Activated CD4-positive, alpha-beta T cell treated with anti-CD3 and anti-CD28 coated beads, Interleukin-2, amount 50 U/mL, for 48 hours (primary cell): ENCODE measurements at places on chromosomes 2 and 18.
A peak's percentile ranks its signal among the peaks of the same experiment; 100 is the strongest.

- peak; percentile 62 for DNase-seq
These were observed 159.8 kb downstream of the RHBDD1 start for GRCh38 chr2:226995625-226996041.

GRCh38 chr2:127449414-127449813 is 31.2 kb downstream of the PROC start:
- DNase-seq, result no peak

DNA sequence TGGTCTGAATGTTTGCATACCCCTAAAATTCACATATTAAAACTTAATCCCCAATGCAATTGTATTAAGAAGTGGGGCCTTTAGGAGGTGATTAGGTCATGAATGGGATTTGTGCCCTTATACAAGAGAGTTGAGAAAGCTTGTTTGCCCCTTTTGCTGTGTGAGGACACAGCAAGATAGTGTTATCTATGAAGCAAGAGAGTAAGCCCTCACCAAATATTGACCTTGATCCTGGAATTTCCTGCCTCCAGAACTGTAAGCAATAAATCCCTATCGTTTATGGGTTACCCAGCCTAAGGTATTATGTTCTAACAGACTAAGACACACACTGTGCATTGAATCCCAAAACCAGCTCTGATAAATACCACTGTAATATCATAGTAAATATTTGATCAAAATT is 32.2 kb downstream of the NR4A2 start:
- no peak for DNase-seq

- DNase-seq, result no peak
These were observed 3.7 kb upstream of the ADI1 start for GRCh38 chr2:3522961-3523421.

DNA sequence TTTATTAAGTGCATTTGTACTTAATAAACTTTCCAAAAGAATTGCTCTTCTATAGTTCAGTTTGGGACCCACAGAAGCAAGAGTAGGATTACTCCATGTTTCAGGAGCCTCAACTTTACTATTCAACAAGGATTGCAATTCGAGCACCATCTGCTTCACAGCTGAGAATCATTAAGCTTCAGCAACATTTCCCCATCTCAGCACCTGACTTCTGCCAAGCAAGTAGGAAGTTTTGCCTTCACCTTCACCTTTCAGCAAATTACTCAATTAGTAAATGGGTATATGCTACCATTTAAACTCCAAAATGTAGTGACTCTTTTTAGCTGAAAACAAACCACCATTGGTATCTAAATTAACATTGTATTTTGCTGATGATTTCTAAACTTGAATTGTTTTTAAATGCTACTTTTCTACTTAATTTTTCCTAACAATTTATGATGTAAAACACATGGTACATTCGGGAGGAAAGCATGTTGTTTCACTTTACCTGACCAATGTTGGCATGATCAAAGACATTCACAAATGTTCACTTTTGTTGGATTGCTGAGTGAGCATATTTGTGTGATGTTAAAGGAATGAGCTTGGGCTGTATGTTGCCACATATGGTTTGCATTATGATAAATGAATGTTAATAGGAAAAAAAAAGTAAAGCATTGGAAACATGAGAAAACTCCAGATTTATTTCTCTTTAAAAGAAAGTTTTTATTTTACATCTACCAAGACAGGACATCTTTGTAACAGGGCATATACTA is 159.2 kb downstream of the GULP1 start:
- no peak for DNase-seq

DNA sequence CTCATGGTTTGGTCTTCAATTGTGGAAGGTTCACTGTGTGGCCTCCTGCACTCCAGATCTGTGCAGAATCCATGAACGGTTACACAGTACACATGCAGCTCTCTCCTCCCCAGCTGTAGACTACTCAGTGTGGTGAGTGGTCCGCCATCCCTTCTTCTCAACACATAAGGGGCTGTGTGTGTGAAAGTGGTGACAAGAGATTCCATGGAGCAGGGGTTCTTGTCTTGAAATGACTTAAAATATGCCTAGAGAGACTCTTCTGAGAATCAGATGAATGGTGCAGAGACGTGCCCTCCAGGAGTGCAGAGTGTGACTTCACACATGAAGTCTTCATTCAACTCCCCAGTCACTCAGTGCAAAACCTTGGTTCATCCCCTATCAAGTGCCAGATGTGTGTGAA is 151.0 kb upstream of the COPS8 start:
- DNase-seq, result no peak

DNA sequence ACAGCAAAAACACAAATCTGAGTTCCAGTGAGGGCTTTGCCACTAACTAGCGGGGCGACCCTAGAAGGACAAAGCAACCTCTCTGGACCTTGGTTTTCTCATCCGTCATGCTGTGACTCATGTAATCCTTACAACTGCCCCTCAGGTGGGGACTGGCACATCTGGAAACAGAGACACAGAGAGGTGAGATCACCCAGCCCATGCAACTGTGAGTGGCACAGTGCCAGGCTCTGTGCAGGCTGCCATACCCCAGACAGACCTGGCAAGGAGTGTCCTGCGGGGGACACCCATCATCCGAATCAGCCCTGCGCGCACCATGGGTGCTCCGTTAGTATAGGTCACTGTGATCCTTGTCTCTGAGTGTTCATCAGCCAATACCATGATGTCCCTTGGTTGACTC is 198.3 kb downstream of the SMAD7 start:
- DNase-seq, result no peak

DNA sequence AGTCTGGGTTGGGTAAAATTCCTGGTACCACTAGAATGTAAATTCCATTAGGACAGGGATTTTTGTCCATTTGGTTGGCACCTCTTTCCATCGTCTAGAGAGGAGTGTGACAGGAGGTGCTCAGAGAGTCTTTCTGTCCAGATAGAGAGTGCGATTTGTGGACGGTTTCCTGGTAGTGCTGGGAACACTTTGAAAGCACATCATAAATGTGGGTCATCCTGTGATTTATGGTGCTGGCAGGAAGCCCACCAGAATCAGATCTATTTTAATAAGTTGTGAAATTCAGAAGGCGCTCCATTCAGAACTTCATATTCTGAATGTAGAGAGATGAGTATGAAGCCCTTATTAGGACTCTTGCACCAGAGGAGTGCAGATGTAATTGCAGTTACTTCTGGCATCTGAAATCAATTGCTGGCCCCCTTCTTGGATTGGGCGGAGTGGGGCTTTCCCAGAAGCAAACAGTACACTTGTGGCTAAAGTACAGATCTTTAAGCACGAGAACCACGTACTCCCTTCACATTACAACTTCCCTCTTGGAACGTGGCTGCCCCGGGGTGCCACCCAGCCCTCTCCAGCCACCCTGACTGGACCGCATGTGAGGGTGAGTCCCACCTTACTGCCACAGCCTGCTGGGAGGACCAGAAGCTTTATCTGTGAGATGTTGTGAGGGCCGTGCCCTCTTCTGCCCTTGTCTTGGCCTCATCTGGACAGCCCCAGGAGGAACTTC is 243.2 kb downstream of the MYO3B start:
- no peak for DNase-seq

- DNase-seq, result no peak
These were observed 84.6 kb upstream of the CAB39 start for GRCh38 chr2:230627806-230628724.

DNA sequence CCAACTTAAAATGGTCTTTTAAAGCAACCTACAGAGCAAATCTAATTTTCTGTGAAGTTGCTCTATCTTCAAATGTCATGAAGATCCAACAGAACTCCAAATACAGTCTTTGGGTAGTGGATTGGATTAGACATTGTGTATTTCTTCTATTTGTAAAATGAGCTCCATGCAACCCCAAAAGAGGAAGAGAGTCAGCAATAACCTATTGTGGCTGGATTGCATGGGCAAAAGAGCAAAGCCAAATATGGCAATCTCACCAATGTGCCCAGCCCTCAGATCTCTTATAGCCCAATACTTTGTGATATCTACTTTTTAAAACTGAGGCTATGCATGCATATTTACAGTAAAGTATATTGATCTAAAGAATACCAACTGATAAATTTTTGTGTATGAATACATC is 146.3 kb downstream of the TXNL1 start:
- no peak for DNase-seq

GRCh38 chr18:74880706-74881278 is 283.1 kb downstream of the ZNF407 start:
- DNase-seq, result no peak

GRCh38 chr2:24676493-24676892 is 116.7 kb downstream of the PTRHD1 start:
- no peak for DNase-seq

GRCh38 chr2:234250926-234251325 is 200.4 kb downstream of the SPP2 start:
- DNase-seq, result no peak

DNA sequence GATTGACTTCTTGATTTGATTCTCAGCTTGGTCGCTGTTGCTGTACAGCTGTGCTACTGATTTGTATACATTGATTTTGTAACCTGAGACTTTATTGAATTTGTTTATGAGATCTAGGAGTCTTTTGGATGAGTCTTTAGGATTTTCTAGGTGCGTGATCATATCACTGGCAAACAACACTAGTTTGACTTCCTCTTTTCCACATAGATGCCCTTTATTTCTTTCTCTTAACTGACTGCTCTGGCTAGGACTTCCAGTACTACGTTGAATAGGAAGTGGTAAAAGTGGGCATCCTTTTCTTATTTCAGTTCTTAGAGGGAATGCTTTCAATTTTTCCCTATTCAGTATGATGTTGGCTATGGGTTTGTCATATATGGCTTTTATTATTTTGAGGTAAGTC is 101.3 kb downstream of the OSBPL1A start:
- no peak for DNase-seq

DNA sequence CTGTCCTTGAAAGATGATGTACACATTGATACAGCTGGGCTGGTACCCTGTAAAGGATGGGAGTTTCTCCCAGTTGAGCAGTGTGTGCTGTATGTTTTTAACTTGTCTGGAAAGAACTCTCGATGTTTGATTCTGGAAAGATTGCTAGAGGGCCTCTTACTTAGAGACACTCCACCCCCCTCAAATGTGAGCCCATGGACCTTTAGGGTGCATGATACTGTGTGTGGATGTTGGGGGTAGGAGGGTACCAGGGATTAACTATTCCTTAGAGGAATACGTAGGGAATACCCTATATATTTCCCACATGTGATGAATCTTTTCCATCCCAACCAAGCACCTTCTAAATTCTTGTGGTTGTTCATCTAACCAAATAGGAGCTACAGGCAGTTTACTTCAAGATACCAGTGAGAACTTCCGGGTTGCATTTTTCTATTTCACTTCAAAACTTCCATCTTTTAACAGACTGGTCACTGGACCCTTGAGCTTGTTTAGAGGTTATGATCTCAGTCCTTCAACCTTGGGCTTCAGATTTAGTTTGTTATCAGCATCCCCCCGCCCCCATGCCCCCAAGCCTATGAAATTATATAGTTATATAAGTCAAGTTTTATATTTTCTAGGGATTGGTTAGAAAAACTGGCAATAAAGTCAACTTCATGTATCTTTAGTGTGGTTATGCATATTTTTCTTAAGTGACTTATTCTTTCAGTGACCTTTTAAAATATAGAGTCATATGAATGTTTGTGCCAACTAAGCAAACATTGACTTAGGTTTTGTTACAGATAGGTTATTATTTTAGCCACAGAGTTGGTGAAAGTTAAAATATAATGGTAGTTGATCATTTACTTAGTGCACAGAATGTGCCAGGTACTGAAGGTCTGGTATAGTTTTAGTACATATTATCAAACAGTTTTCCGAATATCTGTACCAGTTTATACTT is 18.2 kb downstream of the AFTPH start:
- DNase-seq, result no peak

- DNase-seq, result no peak
These were observed 33.2 kb downstream of the B3GNT2 start for GRCh38 chr2:62229082-62229605.

- DNase-seq, result no peak
These were observed 145.0 kb upstream of the SH3BP4 start for GRCh38 chr2:234806818-234807217.

- DNase-seq, result no peak
These were observed 14.7 kb downstream of the CDK15 start for GRCh38 chr2:201821080-201821479.

DNA sequence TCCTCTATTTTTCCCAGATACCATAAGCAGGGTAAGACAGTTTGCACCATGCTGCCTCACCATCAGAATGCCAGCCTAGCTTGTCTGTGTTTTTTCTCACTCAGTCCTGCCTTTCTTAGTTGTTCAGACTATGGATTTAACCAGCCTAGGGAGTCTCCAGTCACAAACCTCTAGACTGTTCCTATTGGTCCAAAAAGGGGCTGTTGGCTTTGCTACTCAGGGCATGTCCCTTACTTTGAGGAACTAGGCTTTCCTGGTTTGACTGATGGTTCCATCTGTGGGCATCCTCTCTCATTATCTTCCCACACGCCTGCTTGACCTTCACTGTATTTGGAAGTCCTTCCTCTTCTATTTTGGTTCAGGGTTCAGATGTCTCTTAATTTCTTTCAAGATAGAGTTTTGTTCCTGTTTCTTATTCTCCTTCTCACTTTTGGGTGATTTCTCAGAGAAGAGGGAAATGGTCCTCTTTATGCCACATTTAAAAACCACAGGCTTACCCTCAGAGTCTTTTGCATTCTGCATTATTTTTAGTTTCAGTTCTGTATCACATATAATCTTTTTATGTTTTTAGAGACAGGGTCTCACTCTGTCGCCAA is 31.3 kb upstream of the TMEM131 start:
- no peak for DNase-seq

GRCh38 chr2:223585666-223586065 is 16.5 kb downstream of the SCG2 start:
- DNase-seq, result no peak

DNA sequence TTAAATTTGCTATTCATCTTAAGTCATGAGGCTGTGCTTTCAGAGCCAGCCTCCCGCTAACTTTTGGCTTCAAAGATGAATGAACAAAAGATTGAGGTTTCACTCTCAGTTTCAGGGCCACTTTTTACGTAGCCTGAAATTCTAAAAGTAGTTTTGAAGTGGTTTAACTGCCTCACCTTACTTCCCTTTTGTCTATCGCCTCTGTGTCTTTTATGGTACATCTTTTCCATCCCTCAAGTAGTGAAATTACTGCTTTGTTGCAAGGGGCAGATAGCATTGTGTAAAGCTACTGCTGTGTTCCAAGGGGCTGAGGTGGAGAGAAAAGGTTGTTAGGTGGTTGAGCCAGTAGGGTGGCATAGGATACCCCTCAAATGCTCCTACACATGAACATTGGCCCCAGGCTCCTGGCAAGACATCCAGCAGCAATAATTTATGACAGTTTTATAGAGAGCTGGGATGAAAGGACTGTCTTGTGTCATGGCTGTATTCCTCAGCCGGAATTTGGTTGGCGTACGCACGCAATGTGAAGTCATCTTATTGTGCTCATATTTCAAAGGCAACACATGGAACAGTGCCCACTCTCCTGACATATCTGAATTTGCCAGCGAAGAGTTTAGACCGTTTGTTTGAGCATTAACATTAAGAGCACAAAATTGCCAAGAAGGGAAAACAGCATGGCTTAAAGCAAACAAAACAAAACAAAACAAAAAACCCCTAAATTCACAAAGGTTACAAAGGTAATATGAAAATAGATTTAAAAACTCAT is 32.2 kb downstream of the QPCT start:
- peak; percentile 36 for DNase-seq

GRCh38 chr2:230658877-230659652 is 53.6 kb upstream of the CAB39 start:
- peak; percentile 83 for DNase-seq

- no peak for DNase-seq
These were observed 13.6 kb downstream of the CNDP1 start for GRCh38 chr18:74547860-74548259.
